ENCODE measurements at places on chromosomes 12 and 14.

DNA sequence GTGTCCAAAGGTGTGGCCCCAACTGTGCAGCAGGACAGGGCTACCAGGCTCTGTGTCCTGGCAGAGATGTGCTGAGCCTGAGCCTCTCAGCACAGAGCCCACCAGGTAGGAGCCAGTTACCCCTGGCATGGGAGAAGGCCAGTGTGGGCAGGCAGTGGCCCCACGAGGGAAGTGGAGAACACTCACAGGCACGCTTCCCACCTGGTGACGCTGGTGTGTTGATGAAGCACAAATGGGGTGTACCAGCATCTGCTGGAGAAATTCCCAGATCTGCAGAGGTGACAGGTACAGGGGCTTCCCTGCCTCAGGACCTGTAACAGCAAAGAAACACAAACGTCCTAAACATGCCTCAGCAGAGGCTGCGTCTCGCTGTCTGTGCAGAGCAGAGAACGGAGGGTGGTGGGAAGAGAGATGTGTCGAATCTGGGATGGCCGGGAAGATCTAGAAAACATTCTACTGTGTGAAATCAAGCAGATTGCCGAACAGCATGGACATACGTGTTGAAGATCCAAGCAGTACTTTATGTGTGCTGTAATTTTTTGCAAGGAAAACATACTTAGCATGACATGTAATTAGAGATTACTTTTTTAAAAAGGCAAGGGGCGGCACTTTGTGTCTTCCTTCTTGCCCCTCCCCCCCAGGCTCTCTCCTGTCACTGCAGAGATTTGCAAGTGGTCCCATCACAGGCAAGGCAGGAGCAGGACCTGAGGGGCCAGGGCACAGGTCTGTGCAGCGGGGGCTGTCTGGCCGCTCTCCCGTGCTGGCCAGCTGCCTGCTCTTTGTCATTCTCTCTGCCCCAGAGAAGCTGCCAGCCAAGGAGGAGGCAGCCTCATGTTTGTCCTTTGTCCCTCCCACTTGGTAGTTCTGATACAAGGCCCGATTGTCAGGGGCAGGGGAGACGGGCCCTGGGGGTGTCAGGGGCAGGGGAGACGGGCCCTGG, 17.3 kb downstream of the HIP1R start:
- no peak overlapping the region for H3K27ac ChIP-seq
- DNase-seq = no peak
- no peak overlapping the region for H3K4me3 ChIP-seq
- H3K36me3 ChIP-seq = peaks cover 2% of the 10 kb centered on the region
- H3K27me3 ChIP-seq = no peaks in the 10 kb centered on the region

- peaks cover 6% of the 10 kb centered on the region for H3K4me1 ChIP-seq
- no peak overlapping the region for H3K4me3 ChIP-seq
- no peaks in the 10 kb centered on the region for H3K36me3 ChIP-seq
- H3K27me3 ChIP-seq = peaks cover 8% of the 10 kb centered on the region
Measured at GRCh38 chr12:52884526-52885293, 20.2 kb downstream of the KRT8 start.

GRCh38 chr12:96171905-96172304, 22.3 kb upstream of the ELK3 start:
- peaks cover 12% of the 10 kb centered on the region for H3K4me1 ChIP-seq
- peaks cover 20% of the 10 kb centered on the region for H3K36me3 ChIP-seq
- H3K4me3 ChIP-seq = no peak overlapping the region

DNA sequence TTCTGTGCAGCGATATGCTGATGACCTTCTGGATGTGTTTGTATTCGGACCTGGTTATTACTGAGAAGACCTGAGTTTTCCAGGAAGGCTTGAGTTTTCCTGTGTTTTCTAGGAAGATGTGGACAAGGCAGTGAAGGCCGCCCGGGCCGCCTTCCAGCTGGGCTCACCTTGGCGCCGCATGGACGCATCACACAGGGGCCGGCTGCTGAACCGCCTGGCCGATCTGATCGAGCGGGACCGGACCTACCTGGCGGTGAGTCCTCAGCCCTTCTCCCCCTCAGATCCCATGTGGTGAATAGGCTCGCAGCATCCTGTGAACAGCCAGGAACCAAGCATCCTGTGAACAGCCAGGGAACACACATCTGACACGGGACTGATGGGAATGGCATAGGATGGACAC, 16.3 kb downstream of the ALDH2 start:
- H3K4me3 ChIP-seq = no peak overlapping the region
- no peaks in the 10 kb centered on the region for H3K27me3 ChIP-seq
- DNase-seq = no peak

DNA sequence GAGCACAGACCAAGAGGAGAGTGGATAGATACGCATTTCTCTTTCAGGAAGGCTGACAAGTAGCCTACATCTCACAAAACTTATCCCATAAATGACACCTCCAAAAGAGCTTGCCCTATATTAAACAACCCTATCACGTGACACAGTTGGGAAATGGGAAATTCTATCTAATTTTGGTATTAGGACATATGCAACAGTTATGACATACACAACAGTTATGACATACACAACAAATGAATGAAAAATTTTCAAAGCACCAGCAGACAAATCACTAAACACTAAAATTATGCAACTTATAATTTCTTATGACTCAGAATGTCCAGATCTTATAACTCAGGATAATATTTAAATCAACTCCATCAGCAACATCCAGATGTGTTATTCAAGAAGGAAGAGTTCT, 54.1 kb downstream of the DUSP16 start:
- peaks cover 51% of the 10 kb centered on the region for H3K4me1 ChIP-seq
- no peak for DNase-seq
- no peak overlapping the region for H3K4me3 ChIP-seq
- peaks cover 33% of the 10 kb centered on the region for H3K36me3 ChIP-seq
- H3K27me3 ChIP-seq = no peaks in the 10 kb centered on the region

- peaks cover 1% of the 10 kb centered on the region for H3K27me3 ChIP-seq
- H3K4me1 ChIP-seq = peaks cover 39% of the 10 kb centered on the region
- no peak overlapping the region for H3K27ac ChIP-seq
- H3K4me3 ChIP-seq = no peak overlapping the region
- H3K36me3 ChIP-seq = peaks cover 16% of the 10 kb centered on the region
Measured at GRCh38 chr12:93896952-93897351, 219.8 kb downstream of the CRADD start.

- no peaks in the 10 kb centered on the region for H3K36me3 ChIP-seq
- DNase-seq = no peak
Measured at GRCh38 chr14:71783088-71783487, 149.1 kb upstream of the RGS6 start.

DNA sequence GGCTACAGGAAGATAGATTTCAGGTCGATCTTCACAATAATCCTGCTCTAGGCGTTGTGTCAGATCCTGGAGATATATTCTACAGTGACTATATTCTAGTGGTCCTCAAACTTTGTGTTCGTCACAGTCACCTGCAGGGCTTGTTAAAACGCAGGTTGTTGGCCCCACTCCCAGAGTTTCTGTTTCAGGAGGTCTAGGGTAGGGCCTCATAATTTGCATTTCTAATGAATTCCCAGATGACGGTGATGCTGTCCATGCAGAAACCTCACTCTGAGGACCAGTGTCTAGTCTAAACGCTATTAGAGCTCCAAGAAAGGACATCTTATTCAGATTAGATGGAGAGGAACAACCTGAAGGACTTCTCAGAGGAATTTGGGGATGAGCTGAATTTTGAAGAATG, 13.2 kb upstream of the SLC6A13 start:
- peaks cover 5% of the 10 kb centered on the region for H3K36me3 ChIP-seq
- H3K27me3 ChIP-seq = no peaks in the 10 kb centered on the region
- no peak overlapping the region for H3K27ac ChIP-seq

DNA sequence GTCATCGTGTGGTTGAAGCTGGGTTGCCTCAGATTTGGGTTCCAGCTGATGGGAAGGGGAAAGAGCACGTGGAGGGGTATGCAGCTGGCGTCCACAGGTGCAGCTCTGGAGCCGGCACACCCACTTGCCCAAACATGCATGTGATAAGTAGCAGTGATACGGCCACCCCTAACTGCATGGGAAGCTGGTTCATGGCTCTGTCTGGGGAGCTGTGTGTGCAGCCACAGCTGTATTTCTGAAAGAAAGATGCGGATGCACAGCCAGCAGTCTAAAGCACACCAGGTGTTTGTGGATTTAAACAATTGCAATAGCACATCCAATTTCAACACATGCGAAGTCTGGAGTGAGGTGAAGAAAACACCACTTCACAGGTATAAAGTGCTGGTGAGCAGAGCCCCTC, 181.4 kb downstream of the EFCAB11 start:
- no peak for DNase-seq
- H3K27me3 ChIP-seq = peaks cover 10% of the 10 kb centered on the region
- H3K27ac ChIP-seq = no peak overlapping the region
- H3K36me3 ChIP-seq = no peaks in the 10 kb centered on the region
- H3K4me1 ChIP-seq = peaks cover 23% of the 10 kb centered on the region

DNA sequence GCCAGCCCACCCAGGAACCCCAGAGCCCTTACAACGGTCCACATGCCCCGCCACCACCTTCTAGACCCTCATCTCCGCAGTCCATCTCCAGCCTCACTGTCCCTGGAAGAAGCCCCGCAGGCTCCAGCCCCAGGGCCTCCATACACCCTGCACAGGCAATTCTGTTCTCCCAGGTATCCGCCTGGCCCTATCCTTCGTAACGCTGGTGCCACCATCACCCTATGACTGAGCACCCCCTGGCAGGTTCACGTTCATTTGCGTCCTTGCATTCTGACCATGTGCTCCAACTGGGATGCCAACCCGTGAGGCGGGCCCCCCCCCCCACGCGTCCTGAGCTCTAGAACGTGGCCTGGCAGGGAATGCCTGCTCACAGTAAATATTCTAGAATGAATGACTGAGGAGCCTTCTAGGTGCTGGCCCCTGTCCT, 675 bp upstream of the SCARB1 start:
- DNase-seq = no peak
- peaks cover 5% of the 10 kb centered on the region for H3K27me3 ChIP-seq
- peak overlapping the region; percentile 88 for H3K27ac ChIP-seq
- peaks cover 18% of the 10 kb centered on the region for H3K4me1 ChIP-seq

GRCh38 chr12:131806674-131807073, 21.5 kb upstream of the MMP17 start:
- H3K27ac ChIP-seq = no peak overlapping the region
- no peak for DNase-seq
- no peaks in the 10 kb centered on the region for H3K27me3 ChIP-seq
- peaks cover 6% of the 10 kb centered on the region for H3K36me3 ChIP-seq
- no peak overlapping the region for H3K4me3 ChIP-seq

DNA sequence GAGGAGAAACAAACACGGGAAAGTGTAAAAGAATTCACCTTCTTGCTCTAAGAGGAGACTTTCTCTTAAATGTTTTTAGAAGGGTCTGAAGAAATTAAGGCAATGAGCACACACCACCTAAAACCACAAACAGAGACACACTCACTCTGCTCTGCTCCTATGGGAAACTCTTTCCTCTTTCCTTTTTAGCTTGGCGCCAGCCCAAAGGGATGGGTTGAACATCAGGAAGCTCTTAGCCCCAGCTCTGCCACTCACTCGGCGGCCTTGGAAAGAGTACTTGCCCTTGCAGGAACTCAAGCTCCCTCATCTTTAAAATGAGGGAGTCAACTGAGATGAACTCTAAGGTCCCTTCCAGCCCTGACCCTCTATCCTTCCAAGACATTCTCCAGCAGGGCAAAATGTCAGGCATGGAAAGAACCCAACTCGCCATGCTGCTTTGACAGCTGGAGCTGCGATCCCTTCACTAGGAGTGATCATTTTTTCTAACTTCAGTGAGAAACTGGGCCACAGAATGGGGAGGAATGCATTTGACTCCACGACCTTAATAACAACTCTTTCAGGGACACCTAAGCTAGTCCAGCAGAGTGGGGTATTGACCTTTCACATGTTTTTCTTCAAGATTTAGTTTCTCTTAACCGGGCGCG, 980 bp upstream of the RNASE8 start:
- H3K27me3 ChIP-seq = peaks cover 14% of the 10 kb centered on the region
- no peak overlapping the region for H3K4me3 ChIP-seq
- H3K27ac ChIP-seq = no peak overlapping the region
- no peaks in the 10 kb centered on the region for H3K36me3 ChIP-seq
- no peak for DNase-seq

- H3K4me1 ChIP-seq = no peaks in the 10 kb centered on the region
- no peaks in the 10 kb centered on the region for H3K27me3 ChIP-seq
- no peak overlapping the region for H3K4me3 ChIP-seq
Measured at GRCh38 chr14:37223947-37224474, 26.3 kb downstream of the MIPOL1 start.

GRCh38 chr12:2533036-2533435, 261.7 kb upstream of the FKBP4 start:
- H3K27ac ChIP-seq = no peak overlapping the region
- no peak for DNase-seq
- no peak overlapping the region for H3K4me3 ChIP-seq
- peaks cover 17% of the 10 kb centered on the region for H3K4me1 ChIP-seq

- DNase-seq = no peak
- H3K36me3 ChIP-seq = no peaks in the 10 kb centered on the region
- H3K27me3 ChIP-seq = no peaks in the 10 kb centered on the region
- no peak overlapping the region for H3K27ac ChIP-seq
Measured at GRCh38 chr14:88866305-88866704, 41.9 kb downstream of the TTC8 start.

DNA sequence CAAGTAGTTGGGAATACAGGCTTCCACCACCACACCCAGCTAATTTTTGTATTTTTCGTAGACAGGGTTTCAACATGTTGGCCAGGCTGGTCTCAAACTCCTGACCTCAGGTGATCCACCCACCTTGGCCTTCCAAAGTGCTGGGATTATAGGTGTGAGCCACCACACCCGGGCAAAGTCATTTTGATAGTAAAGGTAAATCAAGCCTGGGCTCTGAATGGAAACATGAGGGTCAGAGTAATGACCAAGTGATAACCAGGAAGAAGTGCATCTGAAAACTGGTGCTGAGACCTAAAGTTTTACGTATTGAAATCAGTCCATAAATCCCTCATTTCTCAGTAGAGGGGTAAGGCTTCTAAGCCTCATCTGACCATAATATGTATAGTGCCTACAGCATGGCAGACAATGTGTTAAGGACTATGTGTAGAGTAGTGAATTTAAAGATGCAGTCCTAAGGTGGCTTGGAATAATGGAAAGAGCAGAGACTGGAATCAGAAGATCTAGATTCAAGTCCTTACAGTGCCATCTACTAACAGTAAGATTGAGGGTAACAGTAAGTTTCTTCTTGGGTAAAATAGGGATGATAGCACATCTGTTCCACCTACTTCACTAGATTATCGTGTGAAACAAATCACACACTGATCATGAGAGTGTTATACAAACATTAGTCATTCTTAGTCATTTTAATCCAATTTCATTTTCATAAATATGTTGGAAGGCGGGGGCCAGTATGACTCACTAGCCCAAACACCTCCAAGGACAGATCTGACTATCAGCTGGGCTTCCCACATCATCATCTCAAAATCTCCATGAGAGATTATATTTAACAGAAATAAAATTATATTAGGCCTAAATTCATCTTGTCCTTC, 11.2 kb downstream of the MAP4K5 start:
- DNase-seq = no peak
- H3K4me3 ChIP-seq = no peak overlapping the region
- H3K4me1 ChIP-seq = peaks cover 43% of the 10 kb centered on the region
- H3K27me3 ChIP-seq = no peaks in the 10 kb centered on the region
- peaks cover 3% of the 10 kb centered on the region for H3K36me3 ChIP-seq
